Osteoblast (primary cell): ENCODE measurements at places on chromosomes 2 and 18. TPM values are rescaled to one million over a fixed set of nuclear protein-coding genes. Genes with fewer than 3 reads are reported as not detected.

- peak; percentile 88 for DNase-seq
These were observed 3.3 kb downstream of the KLHL30 start for GRCh38 chr2:238141541-238142318.

DNA sequence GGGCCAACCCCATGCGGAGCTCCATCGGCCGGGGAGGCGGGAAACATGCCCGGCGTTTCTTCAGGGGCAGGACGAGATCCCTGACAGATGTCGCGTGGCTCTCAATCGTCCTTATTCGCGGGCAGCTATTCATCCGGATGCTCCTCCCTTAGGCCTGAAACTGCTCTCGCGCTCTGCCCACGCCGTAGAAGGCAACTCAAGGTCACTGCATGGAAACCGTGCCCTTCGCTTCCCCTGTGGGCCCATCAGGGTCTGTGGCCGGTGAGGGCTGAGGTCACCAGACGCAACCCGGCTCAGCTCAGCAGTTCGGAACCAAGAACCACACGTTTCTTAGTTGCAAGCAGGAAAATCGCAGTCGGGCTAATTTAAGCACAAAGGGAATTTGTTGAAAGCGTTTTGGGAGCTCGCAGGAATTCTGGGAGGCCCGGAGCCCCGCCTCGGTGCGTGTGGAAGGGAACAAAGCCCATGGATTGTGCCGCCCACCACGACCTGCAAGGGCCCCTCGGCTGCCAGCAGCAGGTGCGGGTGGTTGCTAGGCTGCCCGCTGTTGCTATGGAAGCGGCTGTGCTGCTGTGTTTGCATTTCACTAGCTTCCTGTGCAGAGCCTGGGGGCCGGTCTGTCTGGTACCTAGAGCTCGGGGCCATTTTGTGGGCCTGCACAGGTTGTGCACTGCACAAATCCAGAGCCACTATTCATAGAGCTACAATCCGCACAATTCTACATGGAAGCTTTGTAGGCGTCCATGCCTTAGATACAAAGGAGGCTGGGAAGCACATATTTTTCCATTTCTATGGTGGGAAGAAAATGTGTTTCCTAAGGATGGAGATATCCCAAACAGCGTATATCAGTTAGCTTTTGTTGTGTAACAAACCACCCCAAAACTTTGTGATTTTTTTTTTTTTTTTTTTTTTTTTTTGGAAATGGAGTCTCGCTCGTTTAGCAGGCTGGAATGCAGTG lies 6.0 kb upstream of the ALLC start:
- DNase-seq = peak; percentile 96

DNA sequence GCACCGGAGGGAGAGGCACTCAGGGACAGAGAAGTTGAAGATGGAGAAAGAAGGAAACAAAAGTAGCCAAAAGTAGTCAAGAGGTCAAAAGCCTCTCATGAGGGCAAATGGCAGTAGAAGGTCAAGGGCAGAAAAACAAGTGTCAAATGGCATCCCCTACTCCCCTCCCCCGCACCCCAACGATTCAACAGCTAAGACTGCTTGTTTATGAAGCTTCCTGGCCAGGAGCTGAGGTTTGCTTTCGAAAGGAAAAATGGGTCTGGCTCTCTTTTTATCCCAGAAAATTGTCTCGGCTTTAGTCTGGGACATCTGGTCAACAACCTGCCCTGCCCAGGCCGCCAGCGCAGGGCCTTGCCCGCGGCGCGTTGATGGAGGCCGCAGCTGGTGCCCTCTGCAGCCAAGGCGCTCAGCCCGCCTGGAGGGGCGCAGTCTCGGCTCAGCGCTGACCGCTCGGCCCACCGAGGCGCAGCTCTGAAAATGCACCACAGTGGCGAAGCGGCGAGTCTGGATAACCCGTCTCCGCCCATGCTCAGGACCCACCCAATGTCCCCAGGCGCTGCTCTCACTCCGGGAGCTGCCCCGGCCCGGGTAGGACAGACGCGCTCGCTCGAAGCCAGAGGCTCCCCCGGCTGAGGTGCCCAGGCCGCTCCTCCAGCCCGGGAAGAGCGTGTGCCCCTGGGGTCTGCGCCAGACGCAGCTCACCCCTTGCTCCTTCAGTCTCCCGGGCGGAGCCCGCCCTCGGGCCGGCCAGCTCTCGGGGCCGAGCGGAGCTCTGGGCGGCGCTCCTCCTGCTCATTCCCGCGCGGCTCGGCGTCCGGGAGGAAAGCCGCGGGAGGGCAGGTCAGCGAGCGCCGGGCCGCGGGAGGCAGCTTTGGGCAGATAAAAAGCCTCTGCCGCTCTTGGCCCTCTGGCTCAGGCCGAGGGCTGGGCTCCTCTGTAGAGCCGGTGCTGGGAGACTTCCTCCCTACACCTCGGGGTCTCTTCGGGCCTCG lies 1.8 kb upstream of the TBR1 start:
- DNase-seq = peak; percentile 94

GRCh38 chr2:214542866-214543265 lies 132.0 kb downstream of the VWC2L start:
- no peak for DNase-seq

DNA sequence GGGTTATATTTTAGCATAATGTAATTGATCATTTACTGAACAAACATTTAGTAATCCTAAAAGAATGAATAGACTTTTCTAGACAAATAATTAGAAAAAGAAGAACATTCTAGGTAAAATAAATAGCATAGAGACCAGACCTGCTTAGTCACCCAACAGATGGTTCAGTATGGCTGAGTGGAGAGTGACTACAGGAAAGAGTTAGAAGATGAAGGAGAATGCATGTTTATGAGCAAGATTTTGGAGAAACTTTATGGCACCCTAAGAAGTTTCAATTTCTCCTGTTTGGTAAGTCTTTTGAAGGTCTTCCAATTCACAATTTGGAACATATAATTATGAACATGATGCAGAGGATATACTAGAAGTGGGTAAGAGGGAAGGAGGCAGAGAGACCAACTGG lies 32.9 kb downstream of the FAP start:
- no peak for DNase-seq

- no peak for DNase-seq
These were observed 128.3 kb upstream of the ATP5MC3 start for GRCh38 chr2:175309799-175310198.

DNA sequence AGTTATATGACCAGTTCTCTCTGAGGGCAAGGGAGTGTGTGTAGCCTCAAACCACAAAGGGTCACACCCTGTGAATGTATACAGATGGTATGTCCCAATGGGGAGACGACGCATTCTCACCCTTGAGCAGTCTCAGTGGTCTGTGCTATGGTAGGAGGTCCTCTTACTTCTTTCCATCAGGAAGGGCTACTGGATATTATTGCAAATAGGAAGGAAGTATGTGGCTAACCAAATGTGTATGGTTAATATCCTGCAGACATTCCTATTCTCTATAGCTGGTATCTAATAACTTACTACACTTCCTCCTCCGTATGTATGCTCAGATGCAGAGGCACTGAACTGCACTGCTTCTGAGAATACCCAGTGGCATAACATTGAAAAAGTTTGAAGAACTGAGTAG lies 306.7 kb upstream of the CCDC68 start:
- DNase-seq = no peak

The MEP1B gene
- total RNA-seq = not detected in 2 replicates

DNA sequence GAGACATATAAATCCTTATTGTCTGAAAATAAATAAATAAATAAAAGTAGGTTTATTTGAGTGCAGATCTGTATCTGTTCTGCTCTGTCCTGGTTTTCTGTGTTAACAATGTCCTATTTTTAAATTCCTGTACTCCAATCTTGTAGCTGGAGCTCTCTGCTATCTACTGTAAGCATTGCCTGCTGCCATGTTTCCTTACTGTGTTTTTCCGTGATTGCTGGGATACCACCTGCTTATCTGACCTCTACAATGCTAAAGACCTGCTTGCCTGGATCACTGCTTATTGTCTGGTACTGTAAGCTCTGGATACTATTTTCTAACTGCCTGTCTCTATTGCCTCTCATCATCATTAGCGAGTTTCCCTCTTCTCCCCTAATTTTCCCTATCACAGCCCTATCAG lies 11.6 kb downstream of the PTPN4 start:
- no peak for DNase-seq

DNA sequence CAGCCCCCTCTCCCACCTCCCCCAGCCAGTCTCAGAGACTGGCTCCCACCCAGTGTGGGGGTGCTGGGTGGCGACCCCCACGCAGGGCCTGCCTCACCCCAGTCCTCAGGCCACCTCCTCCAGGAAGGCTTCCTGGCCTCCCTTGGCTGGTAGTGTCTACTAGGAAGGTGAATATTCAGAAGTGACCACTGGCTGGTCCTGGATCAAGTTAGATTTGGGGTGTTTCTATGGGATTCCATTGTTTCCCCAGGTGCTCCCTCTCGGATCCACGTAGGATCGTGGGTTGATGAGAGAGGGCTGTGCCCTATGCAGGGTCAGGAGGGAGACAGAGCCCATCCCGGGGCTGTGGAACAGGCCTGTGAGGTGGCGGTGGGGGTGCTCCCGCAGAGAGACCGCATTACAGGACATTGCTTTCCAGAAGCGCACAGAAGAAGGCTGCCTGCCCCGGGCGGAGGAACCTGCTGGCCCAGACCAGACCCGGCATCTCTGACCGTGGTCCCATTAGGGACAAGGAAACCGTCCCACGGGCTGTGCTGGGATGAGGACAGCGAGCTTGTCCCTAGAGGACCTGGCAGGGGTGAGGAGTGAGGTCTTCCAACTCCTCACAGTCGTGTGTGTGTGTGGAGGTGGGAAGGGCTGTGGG lies 3.3 kb downstream of the PDCD1 start:
- DNase-seq = peak; percentile 75

DNA sequence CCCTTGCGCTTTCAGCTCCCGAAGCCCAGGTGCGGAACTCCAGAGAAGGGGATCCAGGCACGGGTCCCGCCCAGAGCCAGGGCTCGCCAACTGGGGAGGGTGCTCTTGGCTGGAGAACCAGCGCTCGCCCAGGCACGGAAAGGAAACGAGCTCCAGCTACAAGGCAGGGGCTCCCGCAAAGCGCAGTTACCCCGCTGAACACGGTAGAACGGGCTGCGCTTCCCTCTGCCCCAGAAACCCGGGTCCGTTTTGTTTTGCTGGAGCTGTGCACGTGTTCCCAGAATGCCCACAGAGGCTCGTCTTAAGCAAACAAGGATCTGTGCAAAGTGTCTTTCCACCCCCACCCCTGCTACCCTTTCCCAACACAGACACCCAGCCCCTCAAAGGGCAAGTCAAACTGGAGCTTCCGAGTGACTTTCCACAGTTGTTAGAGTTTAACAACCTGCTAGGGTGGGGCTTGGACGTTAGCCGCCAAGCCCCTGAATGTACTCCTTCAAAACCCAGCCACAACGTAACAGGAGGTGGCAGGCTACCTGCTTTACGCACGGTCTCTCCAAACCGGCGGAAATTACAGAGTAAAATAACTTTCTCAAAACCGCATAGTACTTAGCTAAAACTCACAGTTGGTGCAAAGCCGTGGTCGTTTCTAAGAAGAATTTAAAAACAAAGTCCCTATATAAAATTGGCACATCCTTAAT lies 775 bp downstream of the RNF125 start:
- DNase-seq = peak; percentile 62

The SERPINB10 gene
- 0.29 TPM in 1 of 2 replicates, not detected in the other for total RNA-seq

DNA sequence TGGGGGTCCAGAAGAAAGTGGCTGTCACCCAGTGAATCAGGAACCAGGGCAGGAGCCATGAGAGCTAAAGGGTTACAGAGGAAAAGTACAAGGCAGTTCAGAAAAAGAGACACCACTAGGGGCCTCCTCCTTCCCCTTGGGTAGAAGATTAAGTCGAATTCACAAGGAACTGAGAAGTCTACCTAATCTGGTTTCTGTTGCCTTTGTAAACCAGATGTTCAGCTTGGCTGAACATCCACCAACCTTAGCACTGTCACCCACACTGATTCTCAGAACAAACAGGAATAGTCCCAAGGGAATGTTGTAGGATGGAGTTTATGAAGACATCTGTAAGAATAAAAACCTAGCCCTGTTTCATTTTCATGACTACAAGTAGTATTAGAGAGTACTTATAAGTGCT lies 90.4 kb upstream of the NOSTRIN start:
- DNase-seq = no peak

The RETSAT gene
- 41.6 and 62.5 TPM in 2 replicates for total RNA-seq

DNA sequence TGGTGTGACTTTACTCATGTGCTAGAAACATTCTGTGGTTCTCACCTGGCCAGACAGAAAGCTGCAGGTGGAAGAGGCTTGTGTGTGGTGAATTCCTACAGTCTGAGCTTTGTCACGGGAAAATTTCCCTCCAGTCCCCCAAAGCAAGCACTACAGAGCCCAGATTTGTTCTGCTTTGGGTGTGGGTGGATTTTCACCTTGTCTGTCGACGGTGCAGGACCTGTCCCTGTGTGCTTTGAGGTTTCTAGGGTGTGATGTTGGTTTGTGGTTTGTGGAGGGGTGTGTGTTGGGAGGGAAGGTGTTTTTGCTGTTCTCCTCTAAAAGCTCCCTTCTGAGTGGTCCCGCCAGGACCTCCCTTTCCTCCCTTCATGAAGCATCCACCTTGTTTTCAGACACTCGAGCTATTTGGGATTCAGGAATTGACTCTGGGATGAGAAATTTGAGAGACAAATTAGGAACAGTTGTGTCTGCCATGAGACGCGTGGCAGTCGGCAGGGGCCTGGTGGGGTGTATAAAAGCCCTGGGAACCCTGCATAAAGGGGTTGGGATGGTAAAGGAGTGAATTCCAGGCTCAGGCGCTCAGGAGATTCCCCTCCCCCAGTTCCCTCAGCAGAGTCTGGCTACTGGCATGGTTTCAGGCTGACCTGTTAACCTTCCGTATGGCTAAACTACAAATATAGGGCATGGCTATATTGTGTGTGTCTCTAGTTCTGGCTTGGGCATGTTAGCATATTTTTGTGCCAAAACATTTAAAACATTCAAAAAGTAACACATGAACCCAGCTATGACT lies 65.5 kb downstream of the DGKD start:
- no peak for DNase-seq

DNA sequence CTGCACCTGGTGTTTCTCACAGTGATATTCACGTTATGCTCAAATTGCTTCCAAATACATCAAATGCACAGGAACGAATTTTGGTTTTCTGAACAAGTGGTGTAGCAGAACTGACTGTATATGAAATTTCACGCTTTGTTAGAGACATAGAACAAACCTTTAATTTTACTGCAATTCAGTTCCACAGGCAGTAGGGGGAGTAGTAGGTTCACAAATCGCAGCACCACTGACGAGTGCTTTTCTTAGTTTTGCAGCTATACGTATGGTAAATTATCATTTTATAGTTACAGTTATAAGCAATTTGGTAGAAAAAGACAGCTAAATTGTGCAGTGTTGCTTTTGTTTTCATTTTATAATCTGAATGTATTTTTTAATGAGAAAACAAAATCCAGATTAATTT lies 113.3 kb downstream of the KIAA1328 start:
- no peak for DNase-seq

The DOCK10 gene
- total RNA-seq = 33.3 and 38.3 TPM in 2 replicates

- DNase-seq = no peak
These were observed 68.4 kb downstream of the LIPG start for GRCh38 chr18:49630246-49630699.

GRCh38 chr2:237739101-237739500 lies 59.5 kb upstream of the RBM44 start:
- no peak for DNase-seq

GRCh38 chr2:2623939-2624338 lies 292.9 kb upstream of the MYT1L start:
- no peak for DNase-seq

- peak; percentile 57 for DNase-seq
These were observed 31.1 kb downstream of the NAB1 start for GRCh38 chr2:190679813-190680591.

- DNase-seq = no peak
These were observed 18.7 kb upstream of the NUP35 start for GRCh38 chr2:183105402-183106134.

GRCh38 chr2:15911686-15912085 lies 28.7 kb upstream of the MYCN start:
- no peak for DNase-seq
